Uterine smooth muscle cell (primary cell): ENCODE measurements at places on chromosomes 13 and 19. TPM values are rescaled to one million over a fixed set of nuclear protein-coding genes. Genes with fewer than 3 reads are reported as not detected.

Gene LIN7B
- 4.8 and 13.1 TPM in 2 replicates for total RNA-seq

Gene SYNGR4
- not detected in 2 replicates for total RNA-seq

Gene CLEC17A
- 0.12 TPM in 1 of 2 replicates, not detected in the other for total RNA-seq

Gene FXYD7
- total RNA-seq, result not detected in 2 replicates

Gene UBE2L5
- not detected in 2 replicates for total RNA-seq

Gene ETV2
- total RNA-seq, result 0.11 and 0.50 TPM in 2 replicates

Gene CEACAM8
- not detected in 2 replicates for total RNA-seq

Gene LILRA6
- not detected in 2 replicates for total RNA-seq

Gene LIPE
- 3.0 and 3.7 TPM in 2 replicates for total RNA-seq

Gene CEBPA
- 0.11 and 0.25 TPM in 2 replicates for total RNA-seq

Gene APOE
- 1.4 and 9.6 TPM in 2 replicates for total RNA-seq

Gene CGB1
- total RNA-seq, result not detected in 2 replicates

Gene OR7C1
- total RNA-seq, result not detected in 2 replicates
